ENCODE measurements at places on chromosomes 1 and 21. TPM values are rescaled to one million over a fixed set of nuclear protein-coding genes. Genes with fewer than 3 reads are reported as not detected.

OR2L3 gene
- total RNA-seq, result not detected

GRCh38 chr1:73789965-73790364 lies 408.0 kb downstream of the LRRIQ3 start:
- no peak for DNase-seq
- H3K27me3 ChIP-seq, result no peaks in the 10 kb centered on the region
- H3K36me3 ChIP-seq, result no peaks in the 10 kb centered on the region

ABCD3 gene
- 39.0 TPM for total RNA-seq

CFAP45 gene
- total RNA-seq, result 0.83 TPM

CD164L2 gene
- not detected for total RNA-seq

UCHL5 gene
- 26.7 TPM for total RNA-seq

GNAT2 gene
- total RNA-seq, result not detected
